ENCODE measurements at places on chromosomes 16 and 17.

GRCh38 chr17:73309727-73310596 lies 1.8 kb downstream of the CDC42EP4 start:
- DNase-seq: no peak

DNA sequence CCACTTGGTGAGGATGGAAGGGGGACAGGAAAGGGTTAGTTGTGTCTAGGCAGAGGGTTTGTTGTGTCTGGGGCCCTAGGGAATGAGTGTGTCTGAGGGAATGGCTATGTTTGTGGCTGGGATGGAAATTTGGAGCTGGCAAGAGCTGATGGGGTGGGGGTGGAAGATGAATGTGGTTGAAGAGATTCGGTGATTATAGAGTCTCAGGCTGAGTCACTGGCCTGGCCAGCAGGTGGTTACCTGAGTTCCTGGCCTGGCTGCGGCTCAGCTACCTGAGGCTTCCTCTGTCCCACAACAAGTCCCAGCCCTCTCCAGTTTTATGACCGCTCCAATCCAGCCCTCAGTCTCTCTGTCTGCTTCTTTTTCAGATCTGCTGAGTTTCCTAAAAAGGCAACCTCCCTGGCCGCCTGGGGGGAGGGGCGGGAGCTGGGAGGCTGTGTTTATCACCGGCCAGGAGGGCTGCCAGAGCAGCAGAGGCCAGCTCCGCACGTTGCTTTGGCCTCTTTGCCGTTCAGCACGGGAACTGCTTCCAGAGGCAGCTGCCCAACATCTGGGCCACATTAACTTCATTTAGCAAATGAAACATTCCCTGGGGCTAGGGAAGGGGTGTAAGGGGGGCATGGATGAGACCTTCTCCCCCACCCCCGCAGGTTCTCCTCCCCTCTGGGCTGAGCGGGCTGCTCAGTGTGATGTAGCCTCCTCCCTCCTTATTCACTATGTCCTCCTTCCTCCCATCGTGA lies 21.8 kb downstream of the ITGB3 start:
- DNase-seq: peak; percentile 86

GRCh38 chr16:11437069-11437468 lies 91.8 kb downstream of the RMI2 start:
- no peak for DNase-seq

DNA sequence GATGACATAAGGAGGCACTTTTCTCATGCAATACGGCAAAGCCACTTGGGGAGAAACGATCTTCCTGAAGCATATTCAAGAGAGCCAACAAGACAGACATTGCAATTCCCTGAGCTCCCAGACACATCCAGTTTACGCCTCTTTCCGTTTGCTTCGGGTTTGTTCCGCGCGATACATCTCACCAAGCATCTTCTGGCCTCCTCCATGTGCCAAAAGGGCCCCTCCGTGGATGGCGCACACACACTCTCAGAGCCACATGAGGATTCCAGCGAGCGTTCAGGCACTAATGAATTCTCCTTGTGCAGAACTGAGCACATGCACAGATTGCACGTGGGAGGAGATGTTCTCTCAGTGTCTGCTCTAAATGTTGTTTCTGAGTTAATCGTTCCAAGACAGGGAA lies 146.7 kb upstream of the SHISA6 start:
- no peak for DNase-seq

GRCh38 chr17:17297217-17297616 lies 6.0 kb upstream of the NT5M start:
- DNase-seq: no peak

GRCh38 chr17:66412857-66413558 lies 110.6 kb downstream of the PRKCA start:
- no peak for DNase-seq

DNA sequence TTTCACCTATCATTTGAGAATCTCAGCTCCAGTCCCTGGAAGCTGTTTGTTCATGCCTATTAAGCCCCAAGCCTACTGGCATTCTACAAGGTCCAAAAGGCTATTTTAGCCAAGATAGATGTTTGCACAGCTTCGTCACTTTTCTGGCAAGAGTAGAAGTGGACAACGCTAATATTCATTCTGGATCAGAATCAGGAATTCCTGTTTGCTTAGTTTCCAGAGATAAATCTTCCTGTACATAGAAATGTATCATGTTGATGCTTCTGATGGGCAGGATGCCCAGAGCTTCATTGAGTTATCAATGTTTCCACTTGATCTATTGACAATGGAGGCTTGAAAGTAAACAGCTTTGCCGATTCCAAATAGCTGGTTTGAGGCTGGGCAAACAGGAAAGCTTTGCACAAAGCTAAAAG lies 260.7 kb upstream of the CA10 start:
- peak; percentile 98 for DNase-seq

DNA sequence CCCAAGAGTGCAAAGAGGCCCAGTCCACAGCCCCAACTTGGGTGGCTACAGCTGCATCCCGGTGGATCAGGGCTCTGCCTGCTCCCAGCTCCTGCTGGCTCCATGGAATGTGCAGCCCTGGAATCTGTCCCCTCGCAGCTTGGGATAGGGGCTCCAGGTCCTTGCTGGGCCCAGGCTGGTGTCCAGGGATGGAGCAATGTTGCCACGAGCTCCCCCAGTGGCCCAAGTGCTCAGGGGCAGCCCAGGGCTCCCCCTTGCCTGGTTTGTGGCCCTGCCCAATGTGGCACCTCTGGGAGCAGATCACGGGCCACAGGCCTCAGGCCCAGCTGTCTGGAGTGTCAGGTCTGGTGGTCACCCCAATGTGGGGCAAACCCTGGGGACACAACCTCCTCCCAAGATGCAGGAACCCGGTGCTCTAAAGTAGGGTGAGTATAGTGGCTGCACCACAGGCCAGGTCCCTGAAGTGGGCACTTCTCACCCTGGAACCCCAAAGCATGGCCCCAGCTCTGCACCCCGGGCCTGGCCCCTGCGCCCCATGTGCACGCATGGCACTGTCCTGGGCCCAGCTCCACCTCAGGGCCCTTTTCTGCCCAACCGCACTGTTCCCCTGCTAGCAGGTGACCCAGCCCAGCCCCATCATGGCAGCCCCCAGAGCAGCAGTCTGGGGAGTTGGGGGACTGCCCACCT lies 14.8 kb upstream of the DNAH9 start:
- DNase-seq: no peak

DNA sequence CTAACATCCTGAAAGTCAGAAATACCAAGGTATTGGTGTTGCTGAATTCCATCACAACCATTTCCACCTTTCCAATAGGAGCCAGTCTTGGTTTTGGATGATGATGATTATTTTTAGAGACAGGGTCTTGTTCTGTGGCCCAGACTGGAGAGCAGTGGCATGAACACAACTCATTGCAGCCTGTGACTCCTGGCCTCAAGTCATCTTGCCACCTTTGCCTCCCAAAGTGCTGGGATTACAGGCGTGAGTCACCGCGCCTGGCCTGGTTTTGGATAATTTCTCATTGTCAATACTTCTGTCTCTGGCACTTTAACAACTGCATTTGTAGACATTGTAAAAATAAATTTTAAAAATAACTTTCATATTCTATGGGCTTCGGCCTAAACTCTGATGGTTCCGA lies 22.6 kb downstream of the STAT5B start:
- no peak for DNase-seq

Data from DMS153 (cell line).